ENCODE measurements at places on chromosomes 1 and 21.

- no peak for DNase-seq
Observed at GRCh38 chr1:230173187-230173975, 106.3 kb downstream of the GALNT2 start.

GRCh38 chr1:240503558-240503957 is 108.4 kb downstream of the GREM2 start:
- no peak for DNase-seq

GRCh38 chr1:185154912-185155513 is 1.7 kb downstream of the TRMT1L start:
- DNase-seq, result no peak

DNA sequence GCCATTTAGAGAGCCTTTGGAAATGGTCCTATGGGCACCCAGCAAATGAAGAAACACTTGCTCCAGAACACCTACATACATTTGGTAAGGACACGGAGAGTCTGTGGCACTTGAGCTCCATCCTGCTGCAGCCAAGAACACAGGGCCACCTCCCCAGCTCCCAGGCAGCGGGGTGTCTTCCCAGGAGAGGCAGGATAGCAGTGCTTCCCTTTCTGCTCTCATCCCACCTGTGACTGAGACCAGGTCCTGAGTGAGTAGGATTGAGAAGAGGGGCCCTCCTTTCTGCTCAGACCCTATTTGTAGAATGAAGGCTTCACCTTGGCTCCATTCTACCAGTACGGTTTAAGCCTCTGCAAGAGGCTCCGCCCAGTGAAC is 4.1 kb downstream of the C1orf174 start:
- no peak for DNase-seq

- no peak for DNase-seq
Observed at GRCh38 chr1:80801695-80802094, 999.0 kb upstream of the ADGRL2 start.

GRCh38 chr1:156957634-156958033 is 37.2 kb downstream of the LRRC71 start:
- DNase-seq, result no peak

DNA sequence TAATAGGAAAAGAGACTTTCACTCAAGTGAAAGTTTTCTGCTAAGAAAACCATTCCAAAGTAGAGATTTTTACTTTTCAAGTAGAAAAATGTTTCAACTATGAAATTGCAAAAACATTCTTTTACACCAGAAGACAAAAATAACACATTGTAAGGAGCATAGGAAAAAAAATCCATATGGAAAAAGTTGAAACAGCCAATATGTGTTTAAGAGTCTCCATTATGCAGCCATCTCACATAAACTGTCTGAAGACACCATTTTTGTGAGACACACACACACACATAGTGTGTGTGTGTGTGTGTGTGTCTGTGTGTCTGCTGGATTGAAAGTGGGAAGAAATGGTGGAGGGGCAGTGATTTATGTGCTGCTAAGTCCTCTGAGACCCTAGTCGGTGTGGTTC is 162.1 kb downstream of the HHAT start:
- no peak for DNase-seq

- no peak for DNase-seq
Observed at GRCh38 chr1:37746806-37747205, 18.1 kb downstream of the EPHA10 start.

- no peak for DNase-seq
Observed at GRCh38 chr21:21196848-21197247, 198.6 kb downstream of the NCAM2 start.

DNA sequence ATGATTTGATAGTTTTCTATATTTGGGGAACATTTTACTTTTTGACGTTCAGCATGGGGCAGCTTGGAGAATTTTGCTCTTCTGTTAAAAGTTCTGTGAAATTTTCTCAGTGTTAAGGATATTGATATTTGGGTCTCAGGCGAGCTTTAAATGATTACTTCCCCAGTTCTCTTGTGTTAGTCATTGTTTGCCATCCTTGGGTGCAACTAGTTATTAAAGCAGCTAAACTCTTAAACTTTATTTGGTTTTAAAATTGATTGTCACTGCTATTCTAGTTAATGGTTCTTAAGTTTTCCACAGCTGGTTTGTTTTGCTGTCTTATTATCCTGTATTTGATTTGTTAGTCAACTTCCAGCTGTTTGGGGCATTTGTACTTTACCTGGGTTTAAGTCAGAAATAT is 9.0 kb downstream of the COG2 start:
- no peak for DNase-seq

DNA sequence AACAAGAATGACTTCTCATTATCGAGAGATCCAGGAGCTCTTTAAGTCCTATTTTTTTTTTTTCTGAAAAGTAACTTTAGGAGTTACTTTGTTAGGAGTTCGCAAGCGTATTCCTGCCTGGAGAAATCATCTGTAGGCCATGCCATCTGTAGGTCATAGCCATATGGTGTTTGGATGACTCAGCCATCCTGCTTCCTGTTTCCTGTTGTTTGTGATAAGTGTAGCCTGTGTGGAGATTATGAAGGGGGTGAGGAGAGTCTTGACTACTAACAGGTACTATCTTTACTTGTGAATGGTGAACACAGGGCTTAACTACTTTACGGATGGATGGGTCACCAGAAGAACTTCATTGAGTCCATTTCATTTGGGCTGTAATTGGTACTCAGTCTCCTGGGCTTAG is 327.2 kb downstream of the PTPRU start:
- peak; percentile 25 for DNase-seq

DNA sequence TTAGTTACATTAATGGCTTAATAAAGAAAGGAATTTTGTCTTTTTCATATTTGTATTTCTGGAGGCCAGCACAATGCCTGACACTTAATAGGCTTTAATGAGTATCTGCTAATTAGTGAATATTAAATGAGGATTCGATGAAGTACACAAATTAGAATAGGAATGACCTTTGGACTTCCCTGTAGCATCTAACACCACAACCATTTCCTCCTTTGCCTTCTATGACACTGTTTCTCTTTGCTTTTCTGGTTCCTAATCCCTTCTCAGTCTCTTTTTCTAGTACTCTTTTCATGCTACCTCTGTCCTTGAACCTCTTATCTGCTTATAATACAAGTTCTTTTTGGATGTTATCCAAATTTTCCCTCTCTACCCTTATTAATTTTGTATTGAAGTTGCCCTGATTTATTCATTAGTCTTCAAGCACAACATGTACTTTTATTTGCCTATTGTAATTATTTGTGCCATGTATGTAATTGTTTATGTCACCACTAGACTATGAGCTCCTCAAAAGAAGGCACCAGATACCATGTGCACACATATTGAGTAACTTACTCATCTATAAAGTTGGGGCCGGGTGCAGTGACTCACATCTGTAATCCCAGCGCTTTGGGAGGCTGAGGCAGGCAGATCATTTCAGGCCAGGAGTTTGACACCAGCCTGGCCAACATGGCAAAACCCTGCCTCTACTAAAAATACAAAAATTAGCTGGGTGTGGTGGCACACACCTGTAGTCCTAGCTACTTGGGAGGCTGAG is 23.8 kb downstream of the RPS27 start:
- no peak for DNase-seq

- no peak for DNase-seq
Observed at GRCh38 chr1:29148656-29149491, 25.2 kb upstream of the TMEM200B start.

- no peak for DNase-seq
Observed at GRCh38 chr1:221521686-221522085, 220.2 kb downstream of the DUSP10 start.
